ENCODE measurements at places on chromosomes 7 and 10. TPM values are rescaled to one million over a fixed set of nuclear protein-coding genes. Genes with fewer than 3 reads are reported as not detected.

DNA sequence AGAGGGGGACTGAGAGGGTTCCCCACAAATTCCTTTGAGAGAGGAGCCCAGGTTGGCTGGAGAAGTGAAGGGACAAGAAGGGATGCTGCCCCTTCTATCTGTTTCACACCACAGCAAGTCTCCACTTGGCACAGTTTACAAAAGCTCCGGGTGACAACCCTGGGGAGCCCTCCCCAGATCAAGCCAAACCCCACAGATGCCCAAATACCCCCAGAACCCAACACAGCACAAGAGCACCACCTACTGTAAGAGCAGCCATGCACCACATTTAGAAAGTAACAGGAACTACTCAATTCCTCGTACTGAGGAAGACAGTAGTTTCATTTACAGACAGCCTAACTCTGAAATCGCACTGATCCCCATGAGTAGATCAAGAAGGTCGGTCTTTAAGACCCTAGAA is 67.8 kb upstream of the ATP6V0A4 start:
- no peak for DNase-seq

DNA sequence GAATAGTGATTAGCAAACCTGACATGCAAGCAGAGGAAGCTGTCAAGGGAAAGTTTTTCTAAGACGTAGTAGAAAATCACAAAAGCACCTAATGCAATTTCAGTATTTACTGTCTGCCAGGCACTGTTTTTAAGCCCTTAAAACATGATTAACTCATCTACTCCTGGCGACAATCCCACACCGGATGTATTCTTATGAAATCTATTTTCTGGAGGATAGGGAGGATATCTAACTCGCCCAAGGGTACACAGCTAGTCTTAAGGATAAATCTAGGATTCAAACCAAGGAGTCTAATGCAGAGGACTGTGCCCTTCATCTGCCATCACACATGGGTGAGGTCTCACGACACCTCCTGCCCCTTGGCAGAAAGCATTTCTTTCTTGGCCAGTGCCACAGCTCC is 47.8 kb upstream of the FIGNL1 start:
- DNase-seq: peak; percentile 76

DNA sequence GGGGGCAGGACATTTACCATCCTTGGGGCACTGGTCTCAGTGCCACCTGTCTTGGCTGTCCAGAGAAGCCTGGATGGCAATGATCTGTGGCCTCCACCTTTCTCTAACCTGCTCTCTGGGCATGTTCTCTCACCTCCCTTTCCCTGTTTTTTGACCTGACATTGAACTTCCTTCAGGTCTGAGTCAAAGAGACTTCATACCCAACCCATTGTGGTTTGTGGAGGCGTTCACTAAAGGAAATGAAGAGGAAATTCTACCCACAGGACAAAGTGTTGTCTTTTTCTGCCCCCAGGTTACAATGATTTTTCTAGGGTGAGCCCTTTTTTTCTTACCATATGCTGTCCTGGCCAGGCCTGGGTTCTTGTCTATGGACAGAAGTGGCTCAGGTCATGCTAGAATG is 76.6 kb downstream of the CYP26A1 start:
- DNase-seq: no peak

DNA sequence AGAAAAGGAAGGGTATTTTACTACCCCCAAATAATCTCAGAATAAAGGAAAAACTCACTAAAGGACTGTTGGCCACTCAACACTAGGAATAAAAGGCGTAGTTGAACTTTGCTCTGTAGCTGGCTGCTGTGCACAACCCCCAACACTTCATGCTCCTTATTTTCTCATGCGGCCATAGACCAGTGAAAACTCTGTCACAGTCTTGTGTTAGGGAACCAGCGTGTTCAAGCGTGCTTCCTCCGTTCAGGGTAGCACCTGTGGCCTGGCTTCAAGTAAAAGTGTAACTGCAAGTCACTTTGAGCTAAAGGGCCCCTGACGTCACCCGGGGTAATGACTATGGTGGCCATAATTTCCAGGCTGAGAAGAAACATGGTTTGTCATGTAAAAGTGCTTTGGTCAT is 27.0 kb downstream of the BLNK start:
- DNase-seq: no peak

DNA sequence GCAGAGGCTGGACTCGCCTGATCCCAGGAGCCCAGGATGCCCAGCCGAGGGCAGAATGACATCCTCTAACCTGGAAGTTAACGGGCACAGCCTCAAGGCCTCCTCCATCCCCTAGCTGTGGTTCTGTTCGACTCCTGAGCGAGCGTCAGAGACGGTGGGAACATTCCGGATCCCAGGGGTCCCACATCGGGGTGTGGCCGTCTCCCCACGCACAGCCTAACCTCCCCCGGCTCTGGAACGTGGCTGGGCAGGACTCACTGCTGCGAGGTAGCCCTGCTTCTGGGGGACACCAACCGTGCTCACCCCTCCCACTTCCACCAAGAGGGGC is 8.4 kb downstream of the FOXL3 start:
- no peak for DNase-seq

GRCh38 chr10:127318396-127318795 is 122.0 kb upstream of the INSYN2A start:
- no peak for DNase-seq

GRCh38 chr7:107115762-107116540 is 52.9 kb upstream of the HBP1 start:
- no peak for DNase-seq

DNA sequence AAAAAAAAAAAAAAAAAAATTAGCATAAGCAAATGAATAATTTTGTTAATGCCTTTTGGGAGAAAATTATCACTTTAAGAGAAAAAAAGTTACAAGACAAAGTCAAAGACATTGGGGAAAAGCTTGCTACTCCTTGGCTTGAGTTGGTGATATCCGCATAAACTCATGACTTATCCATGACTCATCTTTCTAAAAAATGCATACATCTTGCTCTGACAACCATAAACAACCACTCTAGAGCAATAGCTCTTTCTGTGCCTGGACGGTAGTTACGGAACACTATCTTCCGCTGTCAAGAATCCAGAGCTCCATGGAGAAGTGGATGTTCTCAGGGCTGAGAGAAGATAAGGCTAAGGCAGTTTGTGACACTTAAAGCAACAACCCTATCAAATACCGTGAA is 281.1 kb upstream of the PFKP start:
- no peak for DNase-seq

DNA sequence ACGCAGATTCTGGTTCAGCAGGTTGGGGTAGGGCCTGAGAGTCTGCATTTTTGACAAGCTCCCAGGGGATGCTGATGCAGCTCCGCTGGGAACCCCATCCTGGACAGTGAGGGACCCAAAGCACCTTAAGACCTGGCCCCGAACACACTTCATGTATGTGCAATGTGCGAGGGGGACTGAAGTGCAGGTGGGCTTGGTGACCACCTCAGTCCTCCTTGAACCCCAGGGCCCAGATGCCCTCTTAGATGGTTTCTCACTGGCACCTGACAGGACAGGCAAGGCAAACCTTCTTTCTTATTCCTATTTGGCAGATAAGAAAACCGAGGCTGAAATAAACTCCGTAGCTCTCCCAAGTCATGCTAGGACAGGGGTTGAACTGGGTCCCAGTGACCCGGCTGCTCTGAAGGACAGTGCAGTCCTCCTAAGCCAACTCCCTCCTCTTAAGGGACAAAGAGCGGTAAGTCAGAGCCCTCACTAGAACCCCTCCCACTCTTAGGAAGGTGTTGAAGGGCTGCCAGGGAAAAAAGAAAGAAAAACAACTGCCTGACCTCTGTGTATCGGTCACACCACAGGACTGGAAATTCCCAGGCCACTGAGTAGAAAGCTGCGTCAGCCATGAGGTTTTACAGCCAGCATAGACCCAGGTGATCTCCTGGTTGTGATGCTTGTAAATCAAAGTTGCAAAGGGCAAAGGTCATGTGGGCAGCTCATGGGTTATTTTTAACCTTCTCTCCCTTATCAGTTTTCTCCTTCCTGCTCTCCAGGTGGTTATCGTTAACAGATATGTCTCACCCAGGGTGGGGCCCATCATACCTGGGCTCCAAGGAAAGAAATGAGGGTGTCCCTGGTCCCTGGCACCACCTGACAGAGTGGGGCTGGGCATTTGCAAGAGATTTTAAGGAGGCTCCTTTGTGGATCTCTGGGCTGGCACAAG is 90.9 kb upstream of the SMNDC1 start:
- DNase-seq: peak; percentile 97

- no peak for DNase-seq
These were observed 142.6 kb upstream of the RHEB start for GRCh38 chr7:151662251-151662826.

- no peak for DNase-seq
These were observed 1132.0 kb upstream of the LRRTM3 start for GRCh38 chr10:65793738-65794425.

GRCh38 chr7:112416127-112416526 is 34.1 kb upstream of the IFRD1 start:
- DNase-seq: no peak

DNA sequence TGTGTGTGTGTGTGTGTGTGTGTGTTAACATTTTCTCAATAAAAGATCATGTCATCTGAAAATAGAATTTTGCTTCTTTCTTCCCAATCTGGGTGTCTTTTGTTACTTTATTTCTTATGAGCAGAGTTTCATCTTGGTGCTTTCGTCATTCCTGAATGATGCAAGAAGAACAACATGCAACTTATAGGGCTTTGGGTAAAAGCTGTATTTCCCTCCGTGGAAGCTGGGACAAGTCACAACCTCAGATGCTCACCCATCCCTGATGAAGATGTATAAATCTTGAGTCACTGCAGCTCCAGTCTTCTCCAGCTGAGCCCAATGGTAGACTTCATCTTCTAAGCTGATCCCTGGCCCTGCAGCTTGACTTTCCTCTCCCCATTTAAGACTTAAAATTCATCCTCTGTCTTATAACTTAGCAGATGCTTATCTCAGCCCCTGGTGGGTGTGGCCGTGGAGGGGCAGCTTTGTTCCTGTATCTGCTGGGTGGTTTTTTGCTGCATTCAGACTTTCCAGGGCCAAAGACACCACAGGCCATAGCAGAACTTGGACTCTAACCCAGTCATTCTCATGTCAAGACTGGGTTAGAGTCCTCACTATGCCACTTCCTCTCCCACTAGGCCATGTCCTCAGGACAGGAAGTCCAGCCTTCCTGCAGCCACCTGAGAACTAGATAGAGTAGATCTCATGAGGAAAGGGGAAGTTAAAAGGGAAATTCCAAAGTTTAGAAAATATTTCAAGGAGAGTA is 356.4 kb downstream of the TNS3 start:
- no peak for DNase-seq

DNA sequence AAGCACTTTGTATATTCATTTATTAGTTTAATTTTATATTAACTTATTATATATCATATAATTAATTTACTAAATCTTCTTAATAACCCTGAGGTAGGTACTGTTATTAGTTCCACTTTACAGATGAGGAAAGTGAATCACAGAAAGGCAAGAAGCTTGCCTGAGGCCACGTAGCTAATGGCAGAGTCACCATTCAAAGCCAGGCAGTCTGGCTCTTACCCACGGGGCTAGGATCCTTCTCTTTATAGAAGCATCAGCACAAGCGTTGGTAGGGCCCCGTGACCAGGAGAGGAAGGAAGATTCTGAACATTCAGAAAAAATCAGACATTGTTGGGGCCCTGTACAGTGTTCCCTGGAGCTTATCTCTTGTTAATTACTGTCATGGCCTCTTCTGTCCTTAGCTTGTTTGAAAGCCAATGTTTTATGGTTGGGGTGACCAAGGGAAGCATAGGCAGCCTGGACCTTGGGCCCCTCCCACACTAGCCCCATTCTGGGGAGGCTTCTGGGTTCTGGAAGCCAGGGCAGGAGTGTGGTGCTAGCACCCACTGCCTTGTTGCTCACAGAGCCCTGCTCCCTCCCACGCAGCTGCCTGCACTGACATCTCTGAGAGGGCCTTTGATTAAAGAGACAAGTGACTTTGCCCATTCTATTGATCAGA is 31.1 kb upstream of the SLF2 start:
- no peak for DNase-seq

DNA sequence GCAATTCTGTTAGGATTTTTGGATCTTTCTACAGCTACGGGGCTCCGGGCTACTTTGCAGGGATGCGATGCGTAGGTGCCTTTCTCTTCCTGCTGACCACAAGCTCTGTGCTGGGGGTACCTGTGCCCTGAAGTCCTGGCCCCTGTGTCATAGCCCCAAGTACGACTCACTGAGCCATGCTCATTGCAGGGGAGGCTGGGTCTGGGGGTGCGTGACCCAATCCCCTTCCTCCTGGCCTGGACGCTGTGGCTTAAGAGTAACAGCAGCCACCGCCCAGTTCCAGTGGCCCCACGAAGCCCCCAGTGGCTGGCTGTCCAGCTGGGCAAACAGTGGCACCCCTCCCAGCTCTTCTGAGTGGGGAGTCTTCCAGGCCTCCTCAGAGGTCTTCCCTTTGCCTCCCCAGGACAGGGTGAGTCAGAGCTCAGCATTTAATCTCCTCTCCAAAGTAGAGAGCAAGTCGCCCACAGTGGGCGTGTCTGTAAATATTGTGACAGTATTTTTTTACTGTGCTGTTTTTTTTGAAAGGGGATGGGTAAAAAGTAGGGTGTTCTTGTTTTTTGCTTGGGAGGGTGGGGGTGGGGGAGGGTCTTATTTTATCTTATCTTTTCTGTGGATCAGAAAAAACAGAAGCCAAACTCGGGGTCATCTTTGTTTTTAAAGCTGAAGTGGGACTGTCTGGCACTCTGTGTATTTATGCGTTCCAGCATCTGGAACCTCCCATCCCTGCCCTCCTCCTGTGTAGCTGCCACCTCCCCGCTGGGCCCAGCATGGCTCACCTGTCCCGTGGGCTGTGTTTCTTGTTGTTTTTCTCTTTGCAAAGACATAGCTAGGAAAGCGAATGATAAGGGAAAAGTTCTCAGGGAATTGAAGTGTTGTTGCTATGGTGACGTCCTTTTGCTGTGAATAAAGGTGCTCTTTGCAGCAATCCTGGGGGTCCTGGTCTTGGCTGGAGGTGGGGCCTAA is 8.2 kb downstream of the LFNG start:
- DNase-seq: peak; percentile 50

DNA sequence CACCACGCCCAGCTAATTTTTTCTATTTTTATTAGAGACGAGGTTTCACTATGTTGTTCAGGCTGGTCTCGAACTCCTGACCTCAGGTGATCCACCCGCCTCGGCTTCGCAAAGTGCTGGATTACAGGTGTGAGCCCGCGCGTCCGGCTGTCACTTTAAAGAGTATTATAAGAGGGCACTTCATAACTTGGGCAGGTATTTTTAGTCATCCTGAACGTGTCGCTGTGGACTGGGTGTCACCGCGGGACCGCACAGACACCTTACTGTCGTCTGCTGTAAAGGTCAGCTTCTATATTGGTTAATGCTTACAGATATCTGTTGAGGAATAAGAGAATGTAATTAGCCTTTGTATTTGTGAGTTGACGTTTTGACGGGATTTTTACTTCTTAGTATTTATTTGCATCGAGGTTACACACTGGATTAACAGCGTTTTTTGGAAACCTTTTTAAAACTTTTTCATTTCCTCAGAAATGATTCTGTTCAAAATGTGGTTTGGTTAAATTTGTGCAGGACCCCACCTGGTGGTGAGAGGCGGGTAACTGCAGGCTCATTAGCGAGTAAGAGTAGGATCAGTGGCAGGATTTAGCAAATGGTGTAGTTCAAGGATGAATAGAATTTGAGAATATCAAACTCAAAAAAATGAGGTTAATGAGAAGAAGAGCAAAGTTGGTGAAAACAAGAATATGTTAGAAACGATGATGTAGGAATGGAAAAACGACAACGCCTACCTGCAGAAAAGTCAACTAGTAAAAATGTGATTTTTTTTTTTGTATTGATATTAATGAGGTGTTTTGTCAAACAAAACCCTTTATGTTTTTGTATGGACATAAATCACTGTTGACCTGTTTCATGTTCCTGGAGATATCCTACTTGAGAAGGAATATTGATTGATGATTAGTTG is 3.2 kb downstream of the DNAJB6 start:
- DNase-seq: peak; percentile 78

Gene NUTM2B
- total RNA-seq: 0.09 TPM

Gene MYL7
- total RNA-seq: not detected

Gene GPR141
- not detected for total RNA-seq

Gene PNLIPRP3
- total RNA-seq: not detected

Gene MBL2
- not detected for total RNA-seq

Data from fibroblast of the aortic adventitia (primary cell).